ENCODE measurements at places on chromosomes 7 and 10. TPM values are rescaled to one million over a fixed set of nuclear protein-coding genes. Genes with fewer than 3 reads are reported as not detected.

GRCh38 chr7:66869660-66870450, 51.2 kb upstream of the TMEM248 start:
- no peak for DNase-seq

GRCh38 chr7:27133409-27134231, 3.1 kb upstream of the HOXA4 start:
- no peak for DNase-seq

The KLF14 gene
- total RNA-seq, result not detected

DNA sequence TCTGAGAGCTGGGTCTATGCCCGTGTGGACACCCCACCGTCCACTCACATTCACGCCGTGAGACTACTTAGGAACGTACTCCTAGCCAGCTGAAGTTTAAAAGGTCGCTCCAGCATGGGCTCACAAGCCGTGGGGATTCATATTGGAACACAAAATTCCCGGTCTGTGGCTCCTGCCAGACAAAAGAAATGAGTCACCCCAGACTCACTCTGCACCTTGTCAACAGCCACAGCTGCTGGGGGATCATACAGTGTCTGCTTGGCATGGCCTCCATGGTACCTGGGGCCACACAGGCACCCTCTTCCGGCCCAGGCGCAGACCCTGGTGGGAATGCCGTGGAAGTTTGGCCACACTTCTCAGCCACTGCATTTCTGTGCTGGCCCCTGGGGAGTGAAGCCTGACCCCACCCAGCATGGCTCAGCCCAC, 228.4 kb downstream of the DNAJB6 start:
- DNase-seq, result no peak

- no peak for DNase-seq
These were observed 17.6 kb downstream of the EVX1 start for GRCh38 chr7:27260211-27260610.

- no peak for DNase-seq
These were observed 118.2 kb upstream of the C7orf33 start for GRCh38 chr7:148472406-148472805.

The SPDYE18 gene
- not detected for total RNA-seq

- no peak for DNase-seq
These were observed 434.2 kb upstream of the POT1 start for GRCh38 chr7:125363873-125364272.

The HOXA7 gene
- 4.1 TPM for total RNA-seq

GRCh38 chr7:9013940-9014339, 580.5 kb downstream of the NXPH1 start:
- DNase-seq, result no peak

DNA sequence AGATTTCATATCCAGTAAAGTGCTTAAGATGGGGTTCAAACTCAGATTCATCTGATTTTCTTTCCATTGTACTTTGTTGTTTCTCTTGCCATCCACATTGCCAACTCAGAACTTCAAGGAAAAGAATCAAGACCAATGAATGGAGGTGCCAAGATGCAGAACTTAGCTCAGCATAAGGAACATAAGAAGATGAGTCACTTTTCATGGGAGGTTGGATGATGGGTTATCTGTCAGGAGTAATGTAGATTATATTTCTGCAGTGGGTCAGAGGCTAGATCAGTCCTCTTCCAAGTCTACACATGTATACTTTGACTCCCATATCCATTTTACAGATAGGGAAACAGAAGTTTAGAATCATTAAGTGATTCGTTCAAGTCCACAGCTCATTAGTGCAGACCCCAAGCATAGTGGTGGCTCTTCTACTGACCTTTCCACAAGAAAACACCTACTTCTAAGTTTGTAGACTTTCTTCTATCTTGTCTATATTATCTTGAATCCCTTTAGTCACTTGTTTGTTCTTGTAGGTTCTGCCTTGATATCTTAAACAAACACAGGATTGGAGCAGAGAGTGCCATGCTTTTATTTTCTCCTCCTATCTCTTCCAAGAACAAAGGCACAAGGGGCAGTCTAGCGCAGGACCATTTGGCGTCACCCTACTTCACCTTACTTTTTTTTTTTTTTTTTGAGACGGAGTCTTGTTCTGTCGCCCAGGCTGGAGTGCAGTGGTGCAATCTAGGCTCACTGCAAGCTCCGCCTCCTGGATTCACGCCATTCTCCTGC, 14.0 kb upstream of the ADD3 start:
- no peak for DNase-seq

The WIPF3 gene
- 0.07 TPM for total RNA-seq

DNA sequence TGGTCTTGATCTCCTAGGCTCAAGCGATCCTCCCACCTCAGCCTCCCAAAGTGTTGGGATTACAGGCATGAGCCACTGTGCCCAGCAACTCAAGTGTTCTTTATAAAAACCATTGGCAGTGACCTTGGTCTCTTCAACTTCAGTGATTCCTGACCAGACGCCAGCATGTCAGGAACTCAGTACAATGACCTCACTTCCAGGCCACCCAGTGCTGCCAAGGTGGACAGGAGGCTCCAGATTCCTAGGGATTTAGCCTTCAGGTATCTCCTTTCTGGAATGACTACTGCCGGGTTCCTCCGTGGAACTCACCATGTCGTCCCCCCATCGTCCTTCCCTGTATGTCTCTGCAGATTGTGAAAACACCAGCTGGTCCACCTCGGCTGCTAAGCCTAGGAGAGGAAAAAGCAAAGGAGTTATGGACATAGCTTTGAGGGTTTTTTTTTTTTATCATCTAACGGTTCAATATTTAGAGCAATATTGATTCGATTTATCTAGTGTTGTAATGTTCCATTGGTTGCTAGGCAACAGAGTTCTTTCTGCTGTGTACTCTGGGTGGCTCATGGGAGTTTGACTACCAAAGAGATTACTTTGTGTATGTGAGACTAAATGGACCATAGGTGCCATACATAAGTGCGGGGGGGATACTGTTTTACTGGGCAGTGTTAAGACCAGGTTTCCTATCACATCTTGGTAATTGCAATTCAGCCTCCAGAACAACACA, 425.8 kb upstream of the AUTS2 start:
- DNase-seq, result no peak

- no peak for DNase-seq
These were observed 732.8 kb upstream of the IGFBP3 start for GRCh38 chr7:46653848-46654247.

GRCh38 chr10:31099664-31100063, 68.0 kb upstream of the ZNF438 start:
- DNase-seq, result no peak

The ELFN1 gene
- total RNA-seq, result 1.3 TPM

DNA sequence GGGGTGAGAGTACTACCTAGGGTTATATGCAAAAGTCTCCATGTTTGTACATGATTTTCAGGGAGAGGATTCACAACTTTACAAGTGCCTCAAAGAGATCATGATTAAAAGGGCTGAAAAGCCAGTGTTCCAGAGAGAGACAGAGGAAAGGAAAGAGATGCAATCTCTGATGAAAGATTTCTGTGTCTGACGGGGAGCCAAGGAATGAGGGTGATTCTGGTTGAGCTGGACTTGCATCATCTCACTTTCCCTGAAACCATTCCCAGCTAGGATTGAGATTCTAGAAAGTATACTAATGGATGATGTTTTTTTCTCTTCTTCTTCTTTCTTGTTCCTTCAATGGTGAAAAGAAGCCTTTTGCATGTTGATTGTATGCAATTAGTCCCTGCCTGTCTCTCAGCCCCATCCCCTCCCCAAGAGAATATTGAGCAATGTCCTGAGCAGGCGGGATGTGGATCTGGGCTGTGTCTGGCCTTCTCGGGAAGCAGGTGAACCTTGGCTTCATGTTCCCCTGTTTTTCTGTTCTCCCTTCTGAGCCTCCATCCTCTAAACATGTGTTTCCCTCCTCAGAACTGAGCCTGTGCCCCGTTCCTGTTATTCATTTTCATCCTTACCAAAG, 186.1 kb downstream of the ZNF365 start:
- DNase-seq, result peak; percentile 57

DNA sequence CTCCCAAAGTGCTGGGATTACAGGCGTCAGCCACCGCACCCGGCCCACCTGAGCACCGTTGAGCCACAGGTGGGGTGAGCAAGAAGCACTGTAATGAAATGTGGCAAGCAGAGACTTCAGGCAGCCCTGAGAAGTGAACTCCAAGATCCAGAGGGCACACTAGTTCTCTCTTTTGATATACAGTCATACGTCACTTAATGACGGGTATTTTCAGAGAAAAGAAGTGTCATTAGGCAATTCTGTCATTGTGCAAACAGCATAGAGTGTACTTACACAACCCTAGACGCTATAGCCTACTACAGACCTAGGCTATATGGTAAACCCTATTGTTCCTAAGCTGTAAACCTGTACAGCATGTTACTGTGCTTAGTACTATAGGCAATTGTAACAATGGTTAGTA, 7.9 kb downstream of the PANK1 start:
- no peak for DNase-seq

DNA sequence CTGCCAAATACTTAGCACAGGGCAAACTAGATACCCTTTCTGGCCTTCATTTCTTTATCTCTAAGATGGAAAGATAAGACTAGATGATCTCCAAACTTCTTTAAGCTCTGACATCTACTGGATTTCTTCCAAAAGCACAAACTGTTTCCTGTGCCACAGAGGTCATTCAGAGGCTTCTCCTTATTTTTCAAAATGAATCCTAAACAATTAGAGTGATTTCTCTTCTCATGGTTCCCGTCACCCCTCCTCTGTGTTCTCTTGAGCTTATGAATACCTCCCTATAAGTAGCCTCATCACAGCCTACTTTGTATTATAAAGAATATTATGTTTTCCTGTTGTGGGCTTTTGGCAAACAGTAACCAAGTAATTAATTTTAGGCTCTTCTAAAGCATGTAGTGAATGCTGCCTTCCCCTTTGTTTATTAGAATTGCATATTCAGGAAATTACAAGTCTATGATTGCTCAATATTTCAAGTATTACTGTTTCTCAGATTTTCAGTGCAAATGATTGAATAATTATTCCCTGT, 179.5 kb downstream of the REEP3 start:
- DNase-seq, result no peak

DNA sequence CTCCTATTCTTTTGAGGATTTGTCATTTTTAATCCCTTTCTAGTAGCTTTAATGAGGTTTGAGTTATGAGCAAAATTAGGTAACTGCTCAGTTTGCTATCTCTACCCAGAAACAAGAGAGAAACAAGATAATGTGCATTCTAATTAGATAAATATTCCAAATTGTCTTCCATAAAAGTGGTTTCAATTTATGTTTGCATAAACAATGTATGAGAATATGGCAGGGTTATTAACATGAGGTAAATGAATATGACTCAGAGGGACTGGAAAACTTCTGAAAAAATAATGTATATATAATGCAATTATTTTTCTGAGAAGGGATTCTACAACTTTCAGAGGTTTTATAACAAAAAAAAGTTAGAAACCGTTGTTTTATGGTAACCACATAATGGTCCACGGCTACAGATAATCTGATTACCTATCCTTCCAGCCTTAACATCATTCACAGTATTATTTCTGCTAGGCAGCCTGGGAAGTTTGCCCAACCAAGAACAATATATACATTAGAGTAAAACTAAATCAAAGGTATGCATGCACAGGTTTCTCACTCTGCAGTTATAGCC, 101.2 kb downstream of the CRPPA start:
- DNase-seq, result no peak

DNA sequence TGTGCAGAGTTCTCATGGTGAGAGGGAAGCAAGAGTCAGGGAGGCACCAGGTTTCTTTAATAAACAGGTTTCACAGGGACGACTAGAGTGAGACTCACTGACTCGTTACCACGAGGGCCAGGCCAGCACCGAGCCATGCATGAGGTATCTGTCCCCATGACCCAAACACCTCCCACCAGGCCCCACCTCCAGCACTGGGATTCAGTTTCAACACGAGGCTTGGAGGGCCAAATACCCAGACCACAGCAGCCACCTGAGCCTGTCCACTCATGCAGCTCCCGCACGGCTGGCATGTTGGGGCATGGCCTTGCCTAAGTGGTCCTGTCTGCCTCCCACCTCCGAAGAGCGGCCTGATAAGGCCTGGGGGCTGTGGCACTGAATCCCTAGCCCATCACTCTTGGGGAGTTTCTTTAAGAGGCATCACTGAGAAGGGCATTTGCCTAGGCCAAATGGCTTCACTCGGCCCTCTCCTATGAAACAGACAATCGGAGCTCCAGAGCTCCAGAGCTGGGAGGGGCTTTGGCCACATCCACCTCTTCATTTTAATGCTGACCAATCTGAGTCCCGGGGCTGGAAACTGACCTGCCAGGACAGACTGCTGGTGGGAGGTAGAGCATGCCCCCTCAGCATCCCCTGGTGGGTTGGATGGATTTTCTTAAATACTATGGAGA, 157.8 kb downstream of the DNAJB6 start:
- no peak for DNase-seq

DNA sequence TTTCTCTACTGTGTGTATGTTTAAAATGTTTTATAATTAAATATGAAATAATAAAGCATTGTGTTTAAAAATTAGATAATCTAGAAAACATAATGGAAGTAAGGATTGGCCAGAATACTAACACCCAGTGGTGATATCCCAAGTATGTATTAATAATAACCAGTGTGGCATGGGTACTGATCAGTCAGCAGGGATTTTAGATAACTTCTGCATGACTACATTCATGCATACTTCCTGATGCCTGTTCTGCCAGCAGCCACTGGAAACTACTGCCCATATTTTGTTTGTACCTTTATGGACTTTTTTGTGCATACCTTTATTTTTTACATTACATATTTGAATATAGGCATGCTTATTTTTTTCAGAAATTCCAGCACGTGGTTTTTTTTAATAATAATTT, 156.6 kb upstream of the TMEM196 start:
- no peak for DNase-seq

GRCh38 chr7:149615690-149616270, 118.2 kb upstream of the ZNF746 start:
- DNase-seq, result no peak

The AKR1B15 gene
- 1.4 TPM for total RNA-seq

DNA sequence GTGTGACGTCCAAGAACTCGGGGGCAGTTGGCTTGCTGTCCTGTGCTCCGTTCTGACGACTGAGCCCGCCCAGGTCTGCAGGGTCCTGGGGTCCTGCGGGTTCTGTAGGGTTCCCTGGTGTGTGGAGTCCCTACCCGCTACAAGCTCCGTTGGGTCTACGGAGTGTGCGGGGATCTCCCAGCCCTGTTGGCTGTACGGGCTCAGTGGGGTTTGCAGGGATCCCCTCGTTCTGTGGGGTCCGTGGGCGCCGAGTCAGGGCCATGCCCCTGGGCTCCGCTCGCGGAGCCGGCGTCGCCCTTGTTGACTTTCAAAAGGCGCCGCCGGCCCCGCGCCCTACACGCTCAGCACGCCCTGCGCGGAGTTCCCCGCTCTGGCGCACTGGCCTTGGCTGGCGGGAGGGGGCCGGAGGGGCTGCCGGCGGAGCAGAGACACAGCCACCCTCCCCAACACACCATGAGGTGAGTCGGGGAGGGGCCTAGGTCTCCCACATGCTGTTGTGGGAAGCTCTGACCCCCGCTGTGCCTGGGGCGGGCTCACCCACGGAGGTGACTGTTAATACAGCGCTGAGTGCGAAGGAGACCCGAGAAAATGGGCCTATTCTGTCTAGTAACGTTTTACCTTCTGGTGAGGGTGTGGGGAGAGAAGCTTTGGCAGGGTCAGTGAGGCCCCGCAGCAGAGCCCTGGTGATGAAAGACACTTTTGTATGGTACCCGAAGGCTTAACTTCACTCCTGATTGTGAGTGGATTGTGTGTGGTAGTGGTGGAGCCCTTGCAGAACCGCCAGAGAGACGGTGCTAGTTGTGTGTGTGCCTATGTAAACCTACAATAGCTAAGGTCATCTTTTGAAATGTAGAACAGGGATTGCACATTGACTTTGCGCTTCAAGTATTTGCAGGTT, 8.1 kb downstream of the TASOR2 start:
- no peak for DNase-seq

The MNX1 gene
- total RNA-seq, result 2.7 TPM

Data from NCI-H460 (cell line).